Activated T-helper 9 cell treated with anti-CD3 and anti-CD28 coated beads, Interleukin-2, amount 50 U/mL, for 16 hours (primary cell): ENCODE measurements at places on chromosomes 13 and 19.

GRCh38 chr13:102225892-102226291 is 176.0 kb downstream of the FGF14 start:
- DNase-seq: no peak

DNA sequence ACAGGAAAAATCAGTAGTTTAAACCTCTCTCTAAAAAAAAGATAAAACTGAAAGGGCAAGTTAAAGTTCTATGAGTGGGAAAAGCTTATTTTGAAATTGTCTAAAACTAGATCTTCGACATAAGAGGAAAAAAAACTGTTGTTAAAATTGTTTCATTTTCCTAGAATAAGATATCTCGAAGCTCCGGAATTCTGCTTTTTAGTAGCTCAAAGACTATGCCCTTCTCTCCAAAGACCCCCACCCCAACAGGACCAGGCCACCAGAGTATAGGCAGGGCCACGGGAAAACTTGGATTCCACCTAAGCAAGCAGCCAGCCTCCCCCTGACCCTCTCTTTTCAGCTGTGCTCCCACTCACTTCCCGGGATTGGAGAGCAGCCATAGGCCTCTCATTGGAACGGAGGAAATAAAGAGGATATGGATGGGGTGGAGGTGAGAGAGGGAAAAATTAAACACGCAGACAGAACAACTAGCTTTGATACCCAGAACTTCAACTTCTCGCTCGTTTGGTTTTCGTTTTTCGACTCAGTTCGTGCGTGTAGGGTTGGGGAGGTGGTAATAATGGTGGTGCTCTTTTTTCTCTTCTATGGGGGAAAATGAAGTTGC is 3.0 kb downstream of the POU4F1 start:
- no peak for DNase-seq

GRCh38 chr19:29516821-29517395 is 8.9 kb upstream of the VSTM2B start:
- no peak for DNase-seq

DNA sequence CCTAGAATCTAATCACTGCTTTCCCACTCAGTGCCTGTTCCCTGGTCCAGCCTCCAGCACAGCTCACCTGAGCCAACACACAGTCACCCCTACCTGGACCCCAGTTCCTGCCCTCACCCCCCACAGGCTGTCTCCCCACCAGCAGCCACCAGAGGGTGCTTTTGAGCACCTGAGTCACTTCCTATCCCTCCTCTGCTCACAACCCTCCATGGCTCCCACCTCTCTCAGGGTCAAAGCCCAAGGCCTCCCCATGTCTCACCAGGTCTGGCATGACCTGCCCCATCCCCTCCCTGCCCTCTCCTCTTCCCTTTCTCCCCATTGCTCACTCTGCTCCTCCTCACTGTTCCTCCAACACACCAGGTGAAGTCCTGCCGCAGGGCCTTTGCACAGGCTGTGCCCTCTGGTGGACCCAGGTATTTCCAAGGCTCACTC is 7.1 kb upstream of the DPP9 start:
- DNase-seq: peak; percentile 57

DNA sequence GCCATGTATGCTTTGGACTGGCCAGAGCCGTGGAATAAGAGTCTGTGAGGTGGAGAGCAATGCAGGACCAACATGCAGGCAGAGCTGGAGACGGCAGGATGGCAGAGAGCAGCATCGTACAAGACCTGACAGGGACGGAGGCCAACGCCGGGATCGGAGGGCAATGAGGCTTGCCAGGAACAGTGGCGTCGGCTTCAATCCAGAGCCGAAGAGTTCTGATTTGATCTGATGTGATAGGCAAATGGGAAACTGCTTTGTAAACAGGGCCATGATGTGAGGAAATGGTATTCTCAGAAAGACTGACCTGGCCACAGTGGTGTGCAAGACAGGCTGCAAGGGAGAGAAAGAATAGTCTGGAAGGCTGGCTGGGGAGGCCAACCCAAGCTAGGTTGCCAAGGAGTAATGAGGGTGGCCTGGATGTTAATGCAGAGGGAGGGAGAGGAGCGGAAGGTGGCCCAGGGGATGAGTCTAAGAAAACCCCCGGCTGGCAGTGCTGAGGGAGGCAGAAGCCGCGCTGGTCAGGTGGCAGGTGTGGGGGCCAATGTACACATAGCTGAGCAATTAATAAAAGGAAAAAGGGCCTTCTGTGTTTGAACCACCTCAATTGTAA is 26.7 kb downstream of the RCBTB2 start:
- no peak for DNase-seq
